ENCODE measurements at places on chromosomes 4 and X.
A peak's percentile ranks its signal among the peaks of the same experiment; 100 is the strongest.

GRCh38 chr4:8488791-8489369 lies 48.3 kb downstream of the TRMT44 start:
- DNase-seq = no peak

DNA sequence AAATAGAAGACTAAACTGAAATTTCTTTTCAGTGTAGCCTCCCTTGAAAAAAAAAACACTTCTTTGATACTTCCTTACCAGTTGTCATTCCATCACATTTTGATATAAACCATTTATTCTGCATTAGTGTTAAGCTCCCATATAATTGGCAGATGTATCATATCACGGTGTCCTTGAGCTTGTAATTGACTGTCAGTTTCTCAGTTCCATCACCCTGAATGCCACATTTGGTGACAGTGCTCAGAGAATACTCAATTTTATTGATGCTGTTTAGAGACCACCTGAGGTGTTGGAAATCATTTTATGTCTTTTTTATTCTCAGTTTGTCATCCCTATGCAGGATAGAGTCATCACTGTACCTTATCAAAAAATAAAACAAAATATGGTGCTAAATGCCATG lies 1528.2 kb downstream of the RAPGEF2 start:
- no peak for DNase-seq

- DNase-seq = no peak
Observed at GRCh38 chr4:167578906-167579305, 344.6 kb upstream of the SPOCK3 start.

DNA sequence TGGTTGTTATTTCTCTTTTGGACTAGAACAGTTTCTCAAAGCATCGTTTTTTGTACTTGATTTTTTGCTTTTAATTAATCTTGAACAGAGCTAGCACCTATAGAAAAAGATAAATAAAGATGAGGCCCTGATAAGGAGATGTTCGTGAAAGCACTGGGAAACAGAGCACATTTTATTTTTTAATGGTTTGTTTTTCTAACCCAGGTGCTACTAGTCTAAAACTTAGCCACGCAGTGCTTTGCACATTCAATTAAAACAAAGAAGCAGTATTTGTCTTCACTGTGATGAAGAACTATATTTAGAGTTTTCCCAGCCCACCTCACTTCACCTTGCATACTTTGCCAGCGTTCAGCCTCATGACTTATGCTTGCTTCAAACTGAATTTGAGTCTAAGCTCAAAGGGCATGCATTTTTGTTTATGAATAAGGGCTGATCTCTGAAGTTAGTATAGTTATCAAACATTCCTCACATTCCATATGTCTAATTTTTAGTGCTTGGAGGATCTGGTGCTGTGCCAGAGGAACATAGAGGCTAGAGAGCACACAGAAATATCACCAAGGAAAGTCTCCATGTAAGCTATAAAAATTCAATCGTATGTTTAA lies 76.7 kb downstream of the WWC2 start:
- peak; percentile 46 for DNase-seq

DNA sequence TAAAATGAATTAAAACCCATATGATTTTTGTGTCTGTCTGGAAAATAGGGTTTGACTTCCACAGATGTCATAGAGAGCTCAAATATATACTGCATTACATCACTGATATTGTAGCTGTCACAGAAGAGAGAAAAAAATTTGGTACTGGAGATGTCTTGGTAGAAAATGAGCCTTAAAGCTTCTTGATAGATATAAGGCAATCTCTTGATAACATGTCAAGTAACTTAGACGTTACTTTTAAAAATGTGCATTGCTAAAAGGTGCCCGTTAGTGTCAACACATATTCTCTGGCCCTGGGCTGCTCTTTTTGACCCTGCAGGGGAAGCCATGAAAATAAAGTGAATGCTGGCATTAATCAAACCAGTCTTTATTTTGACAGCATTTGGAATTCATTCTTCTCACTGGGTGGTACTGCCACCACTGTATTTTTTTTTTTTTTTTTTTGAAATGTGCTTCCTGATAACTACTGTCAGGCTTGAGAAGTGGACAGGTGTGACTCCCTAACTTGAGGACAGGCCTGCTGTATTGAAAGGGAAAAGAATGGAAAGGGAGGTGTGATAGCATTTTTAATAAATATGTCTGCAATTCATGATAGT lies 53.0 kb upstream of the RAPGEF2 start:
- no peak for DNase-seq

GRCh38 chrX:39767446-39767845 lies 330.3 kb downstream of the BCOR start:
- DNase-seq = no peak

GRCh38 chr4:101019313-101019712 lies 328.0 kb downstream of the PPP3CA start:
- no peak for DNase-seq

GRCh38 chrX:119677654-119677981 lies 15.3 kb downstream of the SEPTIN6 start:
- DNase-seq = no peak

GRCh38 chr4:1754336-1754735 lies 33.0 kb downstream of the TACC3 start:
- no peak for DNase-seq

GRCh38 chr4:125736057-125736456 lies 421.3 kb downstream of the FAT4 start:
- DNase-seq = peak; percentile 41

DNA sequence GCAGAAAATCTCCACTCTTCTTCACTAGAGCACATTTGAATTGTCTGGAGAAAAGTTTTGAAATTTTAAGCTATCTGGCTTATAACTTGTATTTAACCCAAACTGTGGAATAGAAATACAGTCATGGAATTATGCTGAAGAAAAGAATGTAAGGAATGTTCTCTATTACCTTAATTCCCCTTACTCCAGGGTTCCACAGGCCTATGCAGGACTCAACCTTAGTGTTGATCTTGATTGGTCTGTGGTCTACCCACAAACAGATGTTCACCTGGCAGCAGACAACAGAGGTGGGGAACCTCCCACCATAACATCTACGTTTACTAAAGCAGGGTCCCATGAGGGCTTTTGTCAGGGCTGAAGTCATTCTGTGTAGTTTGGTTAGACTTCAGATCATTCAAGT lies 189.3 kb upstream of the GPRIN3 start:
- DNase-seq = no peak

GRCh38 chr4:76623217-76624045 lies 188.4 kb downstream of the SHROOM3 start:
- DNase-seq = no peak

DNA sequence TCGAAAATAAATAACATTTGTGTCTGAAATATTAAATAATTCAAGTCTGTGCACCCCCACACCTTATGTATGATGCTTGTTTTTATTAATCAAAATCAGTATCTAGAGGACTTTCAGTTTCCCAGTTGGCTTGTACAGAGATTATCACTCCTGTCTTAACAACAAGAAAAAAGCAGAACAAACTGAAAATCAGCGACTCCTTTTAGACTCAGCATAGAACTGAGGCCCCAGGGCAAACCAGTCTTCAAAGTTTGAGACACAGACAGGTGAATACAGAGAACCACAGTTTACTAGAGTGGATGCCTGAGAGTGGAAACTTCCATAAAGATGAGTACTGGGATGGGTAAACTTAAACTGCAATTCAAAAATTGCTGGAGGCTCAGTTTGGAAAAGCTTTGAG lies 142.8 kb upstream of the KLF8 start:
- no peak for DNase-seq

DNA sequence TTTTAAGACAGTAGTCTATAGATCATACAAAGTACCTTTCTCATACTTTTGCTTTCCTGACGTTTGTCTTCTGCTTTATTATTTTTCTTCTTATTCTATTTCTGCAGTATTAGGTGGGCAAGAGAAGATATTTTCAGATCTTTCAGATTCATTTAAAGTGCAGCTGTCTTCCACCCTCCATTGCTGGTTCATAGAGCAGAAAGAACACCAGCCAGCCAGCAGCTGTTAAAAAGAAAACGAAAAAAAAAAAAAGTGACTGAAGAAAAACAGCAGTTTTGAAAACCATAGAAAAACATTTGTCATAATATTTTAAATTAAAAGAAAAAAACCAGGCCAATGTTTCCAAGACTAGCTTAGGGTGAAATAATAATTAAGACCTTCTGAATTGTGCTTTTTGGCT lies 42.9 kb downstream of the SMAD1 start:
- DNase-seq = no peak

GRCh38 chrX:87924619-87925018 lies 407.0 kb downstream of the KLHL4 start:
- DNase-seq = no peak

- DNase-seq = peak; percentile 84
Observed at GRCh38 chr4:15001869-15002658, at the start of gene CPEB2. TSS of gene CPEB2 (plus strand) at chr4:15002481. CDS start at chr4:15002674, 193 bp downstream.

GRCh38 chrX:137354851-137355250 lies 211.1 kb upstream of the ZIC3 start:
- DNase-seq = no peak

- DNase-seq = no peak
Observed at GRCh38 chrX:100072336-100072735, 337.7 kb downstream of the PCDH19 start.

GRCh38 chrX:101749436-101749835 lies 89.8 kb upstream of the ARMCX2 start:
- DNase-seq = no peak

GRCh38 chr4:18454349-18454748 lies 432.8 kb upstream of the LCORL start:
- DNase-seq = no peak

DNA sequence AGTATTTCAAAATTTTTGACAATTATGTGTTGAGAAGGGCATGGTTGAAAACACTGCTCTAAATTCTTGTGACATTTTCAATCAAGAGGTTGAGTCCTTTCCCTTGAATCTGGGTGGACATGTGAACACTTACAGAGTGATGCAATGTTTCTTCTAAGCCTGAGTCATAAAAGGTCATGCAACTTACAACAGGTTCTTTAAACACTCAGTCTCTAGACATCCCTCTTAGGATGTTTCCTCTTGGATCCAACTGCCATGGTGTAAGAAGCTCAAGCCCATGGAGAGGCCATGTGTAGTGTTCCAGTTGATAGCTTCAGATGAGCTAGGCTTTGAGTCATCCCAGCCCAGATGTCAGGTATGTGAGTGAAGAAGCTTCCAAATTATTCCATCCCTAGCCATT lies 232.2 kb upstream of the MAOA start:
- DNase-seq = no peak

DNA sequence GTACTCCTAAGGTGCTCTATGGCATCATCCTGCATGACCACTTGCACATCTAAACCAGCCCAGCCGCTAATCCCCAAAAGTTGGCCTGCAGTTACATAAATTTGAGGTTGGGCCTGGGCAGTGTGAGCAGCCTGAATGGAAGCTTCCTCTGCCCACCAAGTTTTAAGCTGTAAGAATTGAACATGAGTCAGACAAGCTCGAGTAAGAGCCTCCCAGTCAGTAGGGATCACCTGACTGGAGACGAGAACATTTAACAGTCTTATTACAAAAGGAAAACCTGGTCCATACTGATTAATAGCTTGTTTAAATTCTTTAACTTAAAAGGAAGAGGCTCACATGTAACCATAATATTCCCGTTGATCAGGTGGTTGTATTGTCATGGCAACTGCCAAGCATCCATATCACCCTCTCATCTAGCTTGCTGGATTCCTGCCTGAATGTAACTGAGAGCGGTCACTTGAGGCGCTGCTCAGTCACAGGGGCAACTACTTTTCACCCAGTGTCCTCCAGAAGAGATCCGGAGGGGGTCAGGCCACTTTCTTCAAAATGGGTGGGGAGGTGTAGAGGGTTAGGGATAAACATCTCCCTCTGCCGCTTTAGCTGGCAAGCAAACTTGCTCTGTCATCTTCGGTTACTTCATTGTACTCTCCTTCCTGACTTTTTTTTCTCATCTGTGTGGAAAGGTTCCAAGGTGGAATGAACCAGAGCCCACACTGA lies 56.6 kb upstream of the WDR1 start:
- no peak for DNase-seq

GRCh38 chr4:14237911-14238310 lies 610.4 kb upstream of the BOD1L1 start:
- DNase-seq = peak; percentile 5

GRCh38 chr4:150173982-150174398 lies 95.7 kb downstream of the DCLK2 start:
- no peak for DNase-seq

DNA sequence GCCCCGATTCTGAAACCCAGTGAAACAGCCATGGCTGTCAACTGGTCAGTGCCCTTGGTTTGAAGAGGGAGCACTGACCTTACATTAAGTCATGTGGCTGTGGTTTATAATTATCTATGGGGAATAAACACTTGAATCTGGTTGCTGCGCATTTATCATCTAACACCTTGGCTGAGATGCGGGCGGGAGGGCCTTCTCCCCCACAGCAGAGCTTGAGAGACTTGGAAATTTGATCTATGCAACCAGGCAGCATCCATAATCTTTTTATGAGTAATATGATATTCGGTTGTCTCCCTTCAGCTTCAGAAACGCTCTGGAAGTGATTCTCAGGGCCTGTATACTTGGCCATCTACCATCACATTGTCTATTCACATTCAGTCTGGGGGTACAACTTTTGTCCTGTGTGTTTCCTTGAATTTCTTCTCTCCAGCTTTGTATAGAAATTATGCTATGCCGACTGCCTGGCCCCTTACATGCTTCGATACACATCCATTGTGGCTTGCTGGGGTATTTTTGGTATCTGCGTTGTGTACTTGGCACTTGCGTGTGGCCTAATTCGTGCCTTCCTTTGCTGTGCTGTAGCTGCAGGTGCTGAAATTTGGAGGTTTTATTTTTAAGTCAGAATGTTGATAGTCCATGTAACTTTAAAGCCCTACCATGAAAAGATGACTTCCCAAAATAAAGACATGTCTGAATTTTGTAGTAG lies 321.6 kb downstream of the ARHGAP10 start:
- no peak for DNase-seq

GRCh38 chrX:1587161-1587560 lies 4.2 kb upstream of the AKAP17A start:
- no peak for DNase-seq

DNA sequence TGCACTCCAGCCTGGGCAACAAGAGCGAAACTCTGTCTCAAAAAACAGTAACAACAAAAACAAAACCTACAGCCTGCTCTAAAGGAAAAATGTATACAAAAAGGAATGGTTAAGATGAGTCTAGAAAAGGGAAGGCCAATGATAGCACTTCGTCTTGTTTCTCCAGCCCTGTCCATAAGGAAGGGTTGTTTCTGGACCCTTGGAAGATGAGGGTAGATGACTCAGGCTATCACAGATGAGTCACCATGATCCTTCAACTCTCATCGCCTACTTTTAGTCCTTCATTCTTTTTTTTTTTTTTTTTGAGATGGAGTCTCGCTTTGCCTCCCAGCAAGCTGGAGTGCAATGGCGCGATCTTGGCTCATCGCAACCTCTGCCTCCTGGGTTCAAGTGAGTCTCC lies 8.8 kb downstream of the PLA2G12A start:
- DNase-seq = peak; percentile 27

DNA sequence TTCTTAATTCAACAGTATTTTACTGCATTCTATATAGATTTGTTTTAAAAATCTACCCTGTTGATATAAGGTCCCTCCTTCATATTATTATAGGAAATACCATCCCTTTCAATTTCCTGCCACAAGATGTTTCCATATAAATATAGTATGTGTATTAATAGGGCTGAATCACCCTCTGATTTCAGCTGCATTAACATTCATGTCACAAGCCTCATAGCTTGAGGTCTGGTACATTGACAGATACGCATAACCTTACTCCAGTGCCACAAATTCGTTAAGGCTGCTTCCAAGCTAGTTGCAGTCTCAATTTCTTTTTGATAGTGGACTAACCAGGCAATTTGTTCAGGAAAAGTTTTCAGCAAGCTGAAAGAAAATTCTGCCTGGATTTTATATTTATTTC lies 128.4 kb downstream of the KLHL34 start:
- peak; percentile 54 for DNase-seq
